ENCODE measurements at places on chromosomes 3 and 15.
A peak's percentile ranks its signal among the peaks of the same experiment; 100 is the strongest.

DNA sequence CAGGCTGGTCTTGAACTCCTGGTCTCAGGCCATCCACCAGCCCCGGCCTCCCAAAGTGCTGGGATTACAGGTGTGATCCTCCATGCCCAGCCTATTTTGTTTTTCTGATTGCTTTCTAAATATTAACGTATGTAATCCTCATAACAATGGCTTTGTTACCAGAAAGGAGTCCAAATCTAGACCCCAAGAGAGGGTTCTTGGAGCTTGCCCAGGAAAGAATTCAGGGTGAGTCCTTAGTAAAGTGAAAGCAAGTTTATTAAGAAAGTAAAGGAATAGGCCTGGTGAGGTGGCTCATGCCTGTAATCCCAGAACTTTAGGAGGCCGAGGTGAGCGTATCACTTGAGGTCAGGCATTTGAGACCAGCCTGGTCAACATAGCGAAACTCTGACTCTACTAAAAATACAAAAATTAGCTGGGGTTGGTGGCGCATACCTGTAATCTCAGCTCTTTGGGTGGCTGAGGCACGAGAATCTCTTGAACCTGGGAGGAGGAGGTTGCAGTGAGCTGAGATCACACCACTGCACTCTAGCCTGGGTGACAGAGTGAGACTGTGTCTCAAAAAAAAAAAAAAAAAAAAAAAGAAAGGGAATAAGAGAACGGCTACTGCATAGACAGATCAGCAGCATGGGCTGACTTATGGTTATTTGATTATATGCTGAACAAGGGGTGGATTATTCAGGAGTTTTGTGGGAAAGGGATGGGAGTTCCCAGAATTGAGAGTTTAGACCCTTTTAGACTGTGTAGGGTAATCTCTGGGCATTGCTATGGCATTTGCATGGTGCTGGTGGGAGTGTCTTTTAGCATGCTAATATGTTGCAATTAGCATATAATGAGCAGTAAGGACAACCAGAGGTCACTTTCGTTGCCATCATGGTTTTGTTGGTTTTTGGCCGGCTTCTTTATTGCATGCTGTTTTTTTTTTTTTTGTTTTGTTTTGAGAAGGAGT, 36.1 kb downstream of the TYRO3 start:
- DNase-seq: no peak

- DNase-seq: no peak
Measured at GRCh38 chr3:159928071-159928491, 60.6 kb upstream of the IL12A start.

GRCh38 chr3:2343031-2343682, 244.5 kb downstream of the CNTN4 start:
- no peak for DNase-seq

- no peak for DNase-seq
Measured at GRCh38 chr3:59580499-59580898, 530.7 kb upstream of the CFAP20DC start.

DNA sequence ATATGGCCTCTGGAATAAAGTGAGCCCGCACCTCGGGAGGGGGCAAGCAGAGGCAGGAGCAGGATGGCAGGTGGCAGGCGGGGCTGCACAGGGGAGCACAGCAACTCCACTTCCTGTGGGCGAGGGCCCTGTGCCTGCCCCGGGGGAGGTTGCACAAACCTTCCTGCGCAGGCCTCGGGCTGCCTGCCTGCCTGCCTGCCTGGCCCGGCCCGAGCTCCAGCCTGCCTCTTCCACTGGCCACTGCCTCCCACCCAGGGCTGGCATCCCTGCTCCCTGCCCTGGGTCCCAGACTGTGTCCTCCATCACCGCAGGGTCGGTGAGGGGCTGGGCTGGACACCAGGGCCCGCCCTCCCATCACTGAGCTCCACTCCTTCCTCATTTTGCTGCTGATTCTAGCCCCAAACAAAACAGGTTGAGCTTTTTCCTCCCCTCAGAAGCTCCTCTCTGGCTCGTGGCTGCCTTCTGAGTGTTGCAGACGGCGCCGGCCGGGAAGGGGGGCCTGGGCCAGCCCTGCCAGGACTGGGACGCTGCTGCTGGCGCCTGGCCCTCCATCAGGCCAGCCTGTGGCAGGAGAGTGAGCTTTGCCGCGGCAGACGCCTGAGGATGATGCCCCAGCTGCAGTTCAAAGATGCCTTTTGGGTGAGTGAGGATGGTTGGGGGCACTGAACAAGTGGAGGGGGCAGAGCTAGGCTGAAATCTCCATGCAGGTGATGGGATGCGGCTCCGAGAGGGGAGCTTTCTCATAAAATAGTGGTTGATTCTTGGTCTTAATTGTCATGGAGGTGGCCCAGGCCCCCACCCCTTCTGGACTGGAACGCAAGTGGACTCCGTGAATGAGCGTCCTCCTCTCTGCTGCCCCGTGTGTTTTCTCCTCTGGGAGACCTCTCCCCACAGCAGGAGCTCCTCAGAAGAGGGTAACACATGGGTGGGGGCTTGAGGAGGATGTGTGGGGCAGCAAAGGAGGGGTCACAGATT, at the start of gene PSTPIP1:
Gene PSTPIP1, plus strand, starts transcription at position 156 of the 975 bp plus-strand sequence. Its CDS starts 448 bp downstream, at position 604.
- DNase-seq: peak; percentile 65

DNA sequence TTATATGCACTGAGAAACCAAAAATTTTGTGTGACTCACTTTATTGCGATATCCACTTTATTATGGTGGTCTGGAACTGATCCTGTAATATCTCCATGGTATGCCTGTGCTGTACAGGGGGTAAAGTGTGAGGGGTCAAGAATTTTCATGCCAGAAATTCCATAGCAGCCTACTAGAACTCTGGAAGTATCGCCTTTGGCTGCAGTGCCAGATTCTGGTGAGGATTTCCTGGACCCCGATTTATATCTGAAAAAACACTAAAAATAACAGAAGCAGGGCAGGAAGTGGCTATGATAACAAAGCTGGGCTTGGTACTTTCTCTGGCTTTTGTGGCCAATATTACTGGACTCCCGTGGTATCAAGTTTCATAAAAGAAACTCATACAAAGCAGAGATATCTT, 36.4 kb downstream of the CCDC80 start:
- DNase-seq: no peak

DNA sequence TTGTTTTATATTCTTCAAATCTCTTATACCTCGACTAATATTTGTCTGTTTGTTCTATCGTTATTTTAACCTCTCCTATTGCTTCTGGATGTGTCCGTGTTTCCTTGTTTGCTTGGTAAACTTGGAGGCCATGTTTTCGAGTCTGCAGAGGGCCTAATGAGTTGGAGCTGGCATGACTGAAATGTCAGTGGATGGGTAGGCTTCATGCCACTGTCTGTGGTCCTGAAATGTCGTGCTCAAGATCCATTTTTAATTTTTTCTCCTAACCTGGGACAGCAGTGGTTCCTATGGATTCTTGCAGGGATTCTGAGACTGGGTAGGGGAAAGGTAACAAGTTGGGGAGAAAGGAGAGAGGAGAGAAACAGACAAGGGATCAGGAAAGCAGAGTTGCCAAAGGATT, 18.8 kb upstream of the GASK1A start:
- DNase-seq: no peak

GRCh38 chr15:34578283-34578674, 5.2 kb downstream of the GOLGA8B start:
- no peak for DNase-seq

DNA sequence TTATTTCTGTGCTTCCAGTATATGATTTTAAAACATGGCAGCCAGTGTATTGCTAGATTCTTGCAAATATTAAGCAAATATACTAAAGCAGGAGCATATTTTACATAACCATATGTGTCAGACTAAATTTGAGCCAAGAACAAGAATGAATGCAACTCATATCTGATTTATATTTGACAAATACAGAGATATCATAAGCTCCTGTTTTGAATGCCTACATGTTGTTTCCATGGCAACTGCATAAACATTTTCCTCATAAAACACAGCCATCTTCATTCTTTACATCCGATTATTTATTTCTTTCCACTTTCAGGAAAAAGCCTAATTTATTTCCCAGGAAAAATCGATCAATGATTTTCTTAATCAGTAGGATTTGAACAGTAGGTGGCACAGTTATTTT, 172.2 kb upstream of the TSPAN3 start:
- DNase-seq: no peak

- DNase-seq: no peak
Measured at GRCh38 chr15:42721916-42722315, 15.0 kb downstream of the CDAN1 start.

GRCh38 chr3:164235289-164236028, 842.8 kb downstream of the SI start:
- DNase-seq: no peak

GRCh38 chr3:23996095-23996524, 51.0 kb downstream of the NR1D2 start:
- no peak for DNase-seq

DNA sequence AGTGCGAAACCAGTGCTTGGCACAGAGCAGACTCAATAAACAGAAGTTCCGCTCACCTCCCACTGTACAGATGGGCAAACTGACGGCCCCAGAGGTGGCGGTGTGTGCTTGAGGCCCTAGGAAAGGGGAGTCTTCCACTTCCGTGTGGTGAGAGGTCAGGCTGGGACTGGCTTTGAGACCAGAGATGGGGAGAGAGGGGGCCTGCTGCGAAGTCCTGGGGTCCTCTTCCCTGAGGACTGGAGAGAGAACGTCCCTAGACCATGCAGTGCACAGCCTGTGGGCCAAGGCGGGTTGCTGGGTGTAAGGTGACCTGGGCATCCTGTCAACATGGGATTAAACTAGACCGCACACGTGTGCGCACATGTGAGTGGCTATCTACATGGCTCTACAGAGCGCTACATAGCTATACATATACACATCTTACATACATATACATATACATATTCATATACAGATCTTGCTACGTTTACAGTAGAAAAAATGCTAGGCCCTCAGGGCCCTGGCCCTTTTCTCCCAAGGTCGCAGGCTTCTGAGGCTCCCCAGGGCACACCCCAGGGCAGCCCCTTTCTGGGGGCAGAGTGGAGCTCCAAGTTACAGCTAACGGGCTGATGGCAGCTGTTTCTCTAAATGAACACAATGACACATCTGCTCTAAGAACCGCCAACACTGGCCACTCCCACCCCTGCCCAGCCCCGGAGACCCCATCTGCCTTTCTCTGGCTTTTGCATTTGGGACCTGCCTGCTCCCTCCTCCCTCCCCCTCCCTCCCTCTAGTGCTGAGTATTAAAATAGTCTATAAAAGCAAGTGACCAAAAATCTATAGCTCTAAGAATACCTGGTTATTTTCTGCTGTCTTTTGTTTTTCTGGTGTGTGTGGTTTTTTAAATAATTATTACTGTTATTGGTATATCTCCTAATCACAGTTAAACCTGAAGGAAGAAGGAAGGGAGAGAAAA, 47.0 kb downstream of the HCN4 start:
- no peak for DNase-seq

DNA sequence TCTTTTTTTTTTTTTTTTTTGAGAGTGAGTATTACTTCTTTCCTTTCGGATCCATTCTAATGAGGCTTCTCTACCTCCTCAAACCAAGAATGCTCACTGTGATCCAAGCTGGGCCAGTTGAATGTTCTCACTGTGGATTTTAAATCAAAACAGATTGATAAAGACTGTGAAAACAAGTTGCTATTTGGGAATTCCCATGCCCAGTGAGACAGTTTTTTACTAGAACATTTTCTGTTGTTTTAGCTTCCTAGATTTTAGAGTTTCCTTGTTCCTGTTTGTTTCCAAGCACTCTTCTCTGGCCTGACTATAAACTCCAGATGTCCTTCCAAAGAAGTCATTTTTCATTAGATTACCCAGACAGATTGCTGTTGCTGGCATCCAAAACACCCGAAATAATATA, 60.1 kb upstream of the GALNT15 start:
- no peak for DNase-seq

DNA sequence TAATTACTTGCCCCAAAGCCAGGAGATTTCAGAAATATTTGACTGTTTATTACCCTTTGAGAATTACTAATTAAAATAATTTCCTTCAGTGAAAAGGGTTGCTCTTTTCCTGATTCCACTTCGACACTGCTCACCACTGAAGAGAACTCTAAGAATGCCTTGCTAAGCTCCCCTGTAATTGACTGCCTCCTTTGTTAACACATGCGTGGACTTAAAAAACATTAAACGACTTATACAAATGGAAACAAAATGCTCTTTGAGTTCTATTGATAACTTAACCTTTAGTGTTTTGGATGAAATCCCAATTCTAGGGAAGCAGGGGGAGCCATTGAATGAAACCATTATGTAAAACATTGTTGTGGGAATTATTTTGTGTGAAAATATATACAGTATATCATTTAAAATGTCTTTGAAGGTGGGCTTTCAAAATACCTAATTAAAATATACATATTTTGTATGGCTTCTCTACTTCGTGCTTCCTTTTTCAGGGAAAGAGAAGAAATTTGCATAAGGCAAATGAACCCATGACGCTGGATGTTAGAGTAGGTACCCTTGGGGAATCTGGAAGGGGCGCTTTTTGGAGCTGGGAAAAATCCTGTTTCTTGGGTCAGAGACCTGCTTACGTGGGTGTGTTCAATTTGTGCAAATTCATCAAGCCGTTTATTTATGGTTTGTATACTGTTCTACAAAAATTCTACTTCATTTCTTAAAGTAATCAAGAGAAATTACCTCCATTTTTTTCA, 64.2 kb downstream of the WWTR1 start:
- no peak for DNase-seq

DNA sequence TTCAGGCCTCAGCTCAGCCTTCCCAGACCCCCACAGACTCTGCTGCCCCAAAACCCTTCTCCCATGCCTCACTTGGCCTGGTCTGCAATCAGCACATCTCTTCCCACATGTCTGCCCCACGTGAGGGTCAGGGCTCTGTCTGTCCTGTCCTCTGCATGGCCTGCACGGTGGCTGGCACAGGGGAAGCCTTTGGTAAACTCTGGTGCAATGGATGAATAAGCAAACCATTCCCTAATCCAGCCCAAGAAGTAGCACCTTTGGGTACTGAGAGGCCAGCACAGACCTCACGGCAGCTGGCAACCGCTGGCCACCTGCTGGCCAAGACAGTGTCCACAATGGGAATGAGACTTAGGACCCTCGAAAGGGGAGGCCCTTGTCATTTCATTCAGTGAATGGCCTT, 27.7 kb downstream of the ABTB1 start:
- DNase-seq: no peak

DNA sequence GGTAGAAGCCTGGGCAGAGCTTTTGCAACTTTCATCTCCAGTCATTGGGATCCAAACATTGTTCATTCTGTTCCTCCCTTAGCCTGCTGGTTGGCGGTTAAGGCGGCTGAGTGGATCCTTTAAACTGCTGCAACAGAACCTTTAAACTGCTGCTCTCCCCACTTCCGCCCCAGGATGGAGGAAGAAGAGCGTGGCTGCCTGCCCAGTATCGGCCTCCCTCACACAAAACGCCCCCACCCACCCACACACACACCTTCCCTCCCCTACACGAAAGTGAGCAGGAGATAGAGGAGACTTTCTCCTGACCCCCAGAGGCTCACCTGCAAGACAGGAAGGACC, 460 bp upstream of the ZMAT3 start:
- DNase-seq: peak; percentile 29

- DNase-seq: no peak
Measured at GRCh38 chr3:105365081-105365390, 1.7 kb upstream of the ALCAM start.

All from activated T-cell treated with anti-CD3 and anti-CD28 coated beads for 48 hours (primary cell).